ENCODE measurements at places on chromosomes 1 and 21.
A peak's percentile ranks its signal among the peaks of the same experiment; 100 is the strongest.

- no peak for DNase-seq
Measured at GRCh38 chr1:175922254-175922881, 179.0 kb upstream of the TNR start.

- no peak for DNase-seq
Measured at GRCh38 chr1:96633695-96634094, 87.9 kb upstream of the PTBP2 start.

DNA sequence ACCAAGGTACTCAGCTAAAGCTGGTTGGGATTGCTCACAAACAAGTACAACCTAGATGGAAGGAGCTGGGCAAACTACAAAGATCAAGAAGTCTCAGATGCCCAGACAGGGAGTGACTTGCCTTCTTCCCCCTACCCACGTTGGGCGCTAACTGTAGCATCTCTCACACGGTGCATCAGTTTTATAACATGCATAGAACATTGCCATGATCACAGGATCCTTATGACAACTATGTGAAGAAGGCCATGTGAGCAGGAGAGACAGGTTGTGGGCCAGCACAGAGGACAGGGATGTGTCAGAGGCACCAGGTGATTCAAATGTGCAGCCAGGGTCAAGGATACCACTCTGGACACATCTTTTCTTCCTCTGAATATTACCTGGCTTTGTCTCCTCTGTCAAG lies 28.3 kb upstream of the CYP4B1 start:
- no peak for DNase-seq

DNA sequence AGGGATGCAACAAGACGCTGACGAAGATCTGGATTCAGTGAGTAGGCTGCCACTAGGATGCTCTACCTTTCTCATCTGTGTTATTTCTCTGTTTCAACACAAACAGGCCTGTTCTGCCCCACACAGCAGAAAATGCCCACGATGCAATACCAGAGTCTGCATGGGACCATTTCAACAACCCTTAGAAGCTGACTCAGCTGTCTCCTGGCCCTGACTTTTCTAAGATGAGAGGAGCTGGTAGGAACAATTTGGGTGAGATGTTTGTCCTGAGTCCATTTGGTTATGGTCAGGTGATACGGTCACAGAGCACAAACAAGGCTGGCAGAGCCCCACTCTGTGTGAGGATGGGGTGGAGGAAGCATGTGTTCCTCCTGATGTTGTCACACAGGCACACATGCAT lies 11.5 kb upstream of the SLC2A1 start:
- no peak for DNase-seq

DNA sequence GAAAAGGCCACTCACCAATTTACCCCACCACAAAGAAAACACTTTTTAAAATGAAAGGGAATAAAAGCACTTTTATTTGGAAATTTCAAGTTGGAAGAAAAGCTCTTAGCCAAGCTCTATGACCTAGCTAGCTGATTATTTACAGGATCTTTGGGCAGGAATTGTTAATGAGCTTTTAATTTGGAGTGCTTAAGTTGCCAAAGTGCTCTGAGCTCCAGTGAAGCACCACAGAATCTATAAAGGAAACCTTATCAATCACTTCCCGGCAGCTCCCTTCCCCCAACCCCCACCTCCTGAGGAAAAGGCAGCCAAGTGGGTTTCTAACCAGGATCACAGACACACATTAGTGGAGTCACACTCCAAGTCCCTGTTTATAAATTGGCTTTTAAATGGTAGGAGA lies 1.5 kb downstream of the ERI3 start:
- no peak for DNase-seq

GRCh38 chr1:32934535-32934934 lies 30.1 kb downstream of the RNF19B start:
- no peak for DNase-seq

- DNase-seq, result no peak
Measured at GRCh38 chr1:37631036-37631435, 3.7 kb downstream of the RSPO1 start.

DNA sequence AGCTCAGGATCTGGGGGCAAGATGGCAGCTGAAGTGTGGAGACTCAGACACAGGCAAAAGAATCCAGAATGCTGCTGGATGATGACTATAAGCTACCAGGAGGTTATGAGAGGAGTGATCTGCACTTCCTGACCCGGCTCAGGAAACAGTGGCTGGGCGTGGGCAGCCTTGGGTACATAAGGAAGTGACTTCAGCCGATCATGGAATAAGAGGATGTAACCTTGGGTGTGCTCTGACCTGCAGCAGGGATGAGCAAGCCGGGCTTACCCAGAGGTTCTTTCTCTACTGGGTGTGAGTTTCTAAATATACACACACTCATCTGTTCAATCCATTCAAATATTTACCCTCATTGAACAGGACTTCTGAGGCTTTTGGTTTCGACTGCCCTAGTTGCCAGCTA lies 62.7 kb downstream of the CD34 start:
- DNase-seq, result peak; percentile 72

DNA sequence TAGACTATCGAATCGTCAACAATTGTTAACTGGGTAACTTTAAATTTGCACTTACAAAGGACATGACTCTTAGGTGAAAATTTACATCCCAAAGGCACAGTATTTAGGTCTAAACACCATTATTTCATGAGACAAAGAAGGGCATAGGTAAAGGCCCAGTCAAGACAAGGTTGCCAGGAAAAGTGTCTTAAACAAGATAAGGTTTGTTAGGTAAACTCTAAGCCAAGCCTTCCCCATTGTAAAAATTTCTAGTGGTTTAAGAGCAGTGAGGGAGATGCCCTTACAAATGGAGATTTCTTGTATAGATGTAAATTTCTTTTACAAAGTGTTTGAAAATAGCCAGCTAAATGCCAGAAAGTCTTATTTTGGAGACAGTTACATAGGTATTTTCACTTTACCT lies 36.9 kb upstream of the FNBP1L start:
- no peak for DNase-seq

DNA sequence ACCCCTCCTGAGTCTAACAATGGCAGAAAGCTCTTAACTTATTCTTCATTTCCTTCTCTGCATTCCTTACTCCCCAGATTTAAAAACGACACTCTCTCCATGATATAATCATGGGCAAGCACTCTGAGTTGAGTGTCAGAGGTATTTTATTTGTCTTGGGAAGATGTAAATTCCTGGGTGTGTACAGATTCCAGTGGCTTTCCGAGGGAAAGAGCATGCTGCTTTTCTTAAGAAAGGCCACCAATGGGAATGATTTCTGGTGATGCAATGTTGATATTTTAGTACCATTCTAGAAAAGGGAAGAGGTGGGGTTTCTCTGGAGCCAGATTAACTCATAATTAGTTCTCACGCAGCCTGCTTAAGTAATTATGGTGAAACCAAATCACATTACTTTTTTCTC lies 47.8 kb upstream of the BTG3 start:
- DNase-seq, result no peak

- no peak for DNase-seq
Measured at GRCh38 chr21:15725949-15726348, 3.8 kb upstream of the USP25 start.

DNA sequence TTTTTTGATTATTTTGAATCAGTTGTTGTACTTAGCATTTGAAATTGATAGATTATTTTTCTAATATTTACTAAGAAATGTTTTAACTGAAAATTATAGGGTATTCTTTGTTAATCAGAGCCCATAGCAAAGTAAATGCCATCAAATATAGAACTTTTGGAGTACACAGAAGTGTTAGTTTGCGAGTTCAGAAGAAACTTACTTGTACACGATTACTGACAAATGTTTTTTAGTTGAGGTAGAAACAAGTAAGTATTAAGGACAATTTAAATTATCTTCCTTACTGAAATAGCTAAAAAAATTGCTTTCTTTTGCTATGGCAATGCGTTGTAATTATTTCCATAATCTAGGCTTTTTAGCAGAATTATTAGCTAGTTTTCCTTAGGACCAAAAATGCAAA lies 692.2 kb downstream of the USP25 start:
- DNase-seq, result no peak

GRCh38 chr1:59085101-59085500 lies 211.8 kb upstream of the FGGY start:
- DNase-seq, result no peak

GRCh38 chr21:31133243-31133830 lies 95.1 kb upstream of the KRTAP19-8 start:
- DNase-seq, result no peak

DNA sequence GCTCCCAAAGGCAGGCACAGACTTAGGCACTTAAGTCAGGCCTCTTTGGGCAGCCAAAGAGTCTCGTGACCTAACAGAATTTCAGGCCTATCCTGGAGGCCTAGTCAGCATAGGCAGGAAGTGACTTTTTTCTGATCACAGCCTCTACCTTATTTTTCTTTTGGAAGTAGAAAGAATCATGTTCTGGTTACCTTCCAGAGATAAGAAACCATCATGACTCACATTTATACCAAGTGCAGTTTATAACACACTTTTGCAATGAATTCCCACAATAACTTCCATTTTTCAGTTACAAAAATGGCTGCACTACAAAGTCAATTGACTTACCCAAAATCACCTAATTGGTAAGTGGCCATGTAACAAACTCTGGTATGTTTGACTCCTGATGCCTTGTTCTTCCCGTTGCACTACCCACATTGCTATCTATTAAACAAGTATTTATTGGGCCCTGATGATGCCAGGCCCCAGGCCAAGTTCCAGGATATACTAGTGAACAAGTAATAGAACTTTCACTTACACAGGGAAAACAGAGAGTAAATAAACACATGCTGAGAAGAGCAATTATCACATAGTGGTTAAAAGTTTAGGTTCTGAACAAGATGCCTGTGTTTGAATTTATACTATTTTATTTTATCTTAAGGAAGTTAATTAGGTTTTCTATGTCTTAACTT lies 74.3 kb downstream of the SH3GLB1 start:
- no peak for DNase-seq

GRCh38 chr1:220761688-220762427 lies 13.7 kb downstream of the MTARC2 start:
- DNase-seq, result no peak

- DNase-seq, result no peak
Measured at GRCh38 chr1:238954865-238955264, 431.5 kb upstream of the CHRM3 start.

DNA sequence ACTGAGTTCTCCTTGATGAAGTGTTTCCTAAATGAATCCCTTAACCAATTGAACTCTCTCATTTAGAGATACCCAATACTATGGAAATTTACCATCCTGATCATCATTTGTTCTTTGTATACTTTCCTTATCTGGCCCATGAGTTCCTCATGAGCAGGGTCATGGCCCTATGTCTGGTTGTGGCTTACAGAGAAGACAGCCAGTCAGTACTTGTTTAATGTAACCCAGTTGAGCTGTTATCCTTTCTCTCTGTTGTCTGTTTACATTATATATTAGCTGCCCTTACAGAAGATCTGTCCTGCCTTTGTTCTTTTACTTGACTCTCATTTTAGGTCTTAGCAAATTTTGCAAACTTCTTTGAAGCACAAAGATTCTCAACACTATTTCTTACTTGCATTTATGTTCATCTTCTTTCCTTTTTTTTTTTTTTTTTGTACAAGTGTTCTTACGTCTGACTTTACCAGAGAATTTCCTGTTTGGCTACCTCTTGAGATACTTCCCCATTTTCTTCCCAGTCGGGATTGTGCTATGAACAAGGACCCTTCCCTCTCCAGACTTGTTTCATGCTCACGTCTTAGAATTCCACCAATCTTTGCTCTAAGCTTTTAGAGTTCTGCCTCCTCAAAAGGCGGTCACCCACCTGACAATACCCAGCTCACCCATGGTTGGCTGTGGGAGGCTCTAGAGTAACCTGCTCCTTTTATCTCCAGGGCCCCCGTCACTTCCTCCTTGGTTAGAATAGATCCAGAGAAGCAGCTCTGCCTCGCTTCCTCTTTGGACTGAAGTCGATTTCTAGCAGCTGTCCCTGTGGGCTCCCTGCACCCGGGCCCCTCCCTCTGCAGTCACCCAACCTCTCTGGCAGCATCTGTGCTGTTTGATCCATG lies 53.6 kb upstream of the RUNX1 start:
- peak; percentile 86 for DNase-seq

DNA sequence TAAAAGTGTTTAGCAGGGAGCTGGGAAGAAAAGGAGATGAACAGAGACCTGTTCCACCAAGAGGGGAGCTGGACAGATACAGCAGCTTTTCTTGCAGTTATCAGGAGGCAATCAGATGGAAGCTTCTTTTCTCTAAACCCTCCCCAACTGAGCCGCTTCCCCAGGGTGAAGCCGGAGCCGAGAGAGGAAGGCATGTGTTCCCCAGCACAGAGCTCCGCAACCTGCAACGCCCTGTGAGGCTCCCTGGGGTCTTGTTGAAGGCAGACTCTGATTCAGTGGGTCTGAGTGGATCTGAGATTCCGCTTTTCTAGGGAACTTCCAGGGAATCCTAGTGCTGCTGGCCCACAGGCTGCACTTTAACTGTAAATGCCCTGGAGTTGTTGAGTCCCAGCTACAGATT lies 139.1 kb upstream of the COA6 start:
- no peak for DNase-seq

DNA sequence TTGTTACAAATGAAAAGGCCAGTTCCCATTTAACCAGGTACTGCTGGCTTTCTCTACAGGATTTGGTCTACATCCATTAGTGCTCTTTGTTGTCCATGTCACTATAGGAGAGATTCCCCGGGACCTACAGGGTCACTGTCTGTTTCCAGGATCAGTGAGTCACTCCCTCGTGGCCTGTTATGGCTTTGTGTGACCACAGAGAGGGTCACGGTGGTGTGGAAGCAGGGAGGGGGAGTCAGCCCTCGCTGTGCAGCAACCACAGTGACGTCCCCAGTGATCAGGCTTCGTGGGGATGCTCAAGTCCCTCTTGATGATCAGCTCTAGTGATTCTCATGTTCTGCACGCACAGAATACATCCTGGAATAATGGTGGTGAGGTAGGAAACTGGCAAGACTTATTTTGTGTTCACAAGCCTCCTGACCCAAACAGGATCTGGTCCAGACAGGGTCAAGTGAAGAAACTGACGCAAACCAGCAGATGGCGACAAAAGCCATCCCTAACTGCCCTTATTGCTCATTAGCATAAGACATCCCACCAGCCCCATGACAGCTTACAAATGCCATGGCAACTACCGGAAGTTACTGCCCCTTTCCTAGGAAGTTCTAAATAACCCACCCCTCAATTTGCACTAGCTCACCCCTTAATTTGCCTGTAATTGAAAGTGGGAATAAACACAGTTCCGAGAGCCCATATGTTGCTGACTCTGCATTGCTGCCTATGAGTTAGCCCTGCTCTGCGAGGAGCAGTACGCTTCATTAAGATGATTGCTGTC lies 98.5 kb downstream of the DISC1 start:
- DNase-seq, result peak; percentile 72

- no peak for DNase-seq
Measured at GRCh38 chr1:226975259-226976250, 35.5 kb downstream of the COQ8A start.

GRCh38 chr1:1344655-1345361 lies 4.4 kb downstream of the DVL1 start:
- no peak for DNase-seq

DNA sequence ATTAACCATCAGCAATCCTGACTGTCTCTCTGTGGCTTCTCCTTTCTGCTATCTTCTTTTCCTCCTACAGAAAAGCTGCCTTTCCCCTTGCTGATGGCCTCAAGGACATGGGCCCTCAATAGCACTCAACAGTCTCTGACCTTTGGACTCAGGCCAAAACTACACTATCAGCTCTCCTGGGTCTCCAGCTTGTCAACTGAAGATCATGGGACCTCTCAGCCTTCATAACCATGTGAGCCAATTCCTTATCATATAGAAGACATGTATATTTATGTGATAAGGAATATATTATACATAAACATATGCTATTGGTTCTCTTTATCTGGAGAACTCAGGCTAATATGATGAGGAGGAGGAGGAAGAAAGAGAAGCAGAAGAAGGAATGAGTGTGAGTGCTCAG lies 91.8 kb upstream of the GJB5 start:
- peak; percentile 91 for DNase-seq

GRCh38 chr1:26275580-26276431 lies 4.1 kb upstream of the SH3BGRL3 start:
- DNase-seq, result peak; percentile 94
